ENCODE measurements at places on chromosomes 11 and 22.

DNA sequence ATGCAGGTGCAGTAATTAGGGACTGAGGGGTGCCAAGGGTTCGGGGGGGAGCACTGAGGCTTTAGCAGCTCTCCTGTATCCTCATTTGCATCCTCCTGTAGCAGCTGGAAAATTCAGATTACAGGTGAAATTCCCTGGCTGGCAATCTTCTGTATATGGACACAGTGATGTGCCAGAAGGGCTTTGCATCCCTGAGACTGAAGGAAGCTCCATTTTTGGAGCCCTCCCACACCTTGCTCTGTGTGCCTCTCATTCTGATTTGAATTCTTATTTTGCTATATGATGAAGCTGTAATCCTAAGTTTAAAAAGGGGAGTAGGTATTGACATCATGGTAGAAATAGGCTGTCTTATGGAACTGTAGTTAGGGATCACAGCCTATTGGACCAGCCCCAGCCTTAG is 46.6 kb downstream of the SCN3B start:
- DNase-seq = no peak

DNA sequence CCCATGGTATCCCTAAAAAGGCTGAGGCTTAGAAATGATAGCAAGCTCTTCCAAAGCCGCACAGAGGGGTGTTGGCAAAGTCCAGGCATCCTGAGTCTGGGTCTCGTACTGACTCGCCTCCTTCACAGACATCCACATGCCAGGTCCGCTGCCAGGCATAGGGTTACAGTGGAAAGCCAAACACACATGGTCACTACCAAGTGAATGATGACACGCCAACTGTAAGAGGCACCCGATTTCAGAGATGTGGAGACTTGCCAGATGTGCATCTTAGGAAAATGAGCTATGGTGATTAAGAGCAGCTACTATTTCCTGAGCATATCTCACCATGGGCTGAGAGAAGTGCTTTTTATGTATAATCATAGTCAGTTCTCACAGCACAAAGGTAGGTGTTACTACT is 314.9 kb downstream of the MIAT start:
- DNase-seq = no peak

DNA sequence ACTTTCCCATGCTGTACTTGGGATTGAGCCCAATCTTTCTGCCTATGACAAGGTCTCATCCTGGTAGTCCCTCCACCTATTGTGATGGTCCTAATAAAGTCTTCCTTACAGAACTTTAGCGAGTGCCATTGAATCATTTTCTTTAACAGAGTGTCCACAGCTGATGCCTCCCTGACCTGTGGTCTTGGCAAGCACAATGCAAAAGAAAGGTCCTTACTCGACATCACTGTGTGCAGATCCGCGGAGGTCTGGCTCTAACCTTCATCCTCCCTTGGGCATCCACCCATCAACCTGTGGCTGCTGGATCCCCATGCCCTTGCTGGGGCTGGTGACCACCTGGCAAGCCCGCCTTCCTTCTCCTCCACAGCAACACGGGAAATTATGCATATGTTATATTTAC is 1203.9 kb downstream of the TBC1D22A start:
- no peak for DNase-seq

- DNase-seq = no peak
Measured at GRCh38 chr22:36232715-36233401, 6.5 kb downstream of the APOL2 start.

- no peak for DNase-seq
Measured at GRCh38 chr11:30876663-30877396, 290.7 kb upstream of the MPPED2 start.

DNA sequence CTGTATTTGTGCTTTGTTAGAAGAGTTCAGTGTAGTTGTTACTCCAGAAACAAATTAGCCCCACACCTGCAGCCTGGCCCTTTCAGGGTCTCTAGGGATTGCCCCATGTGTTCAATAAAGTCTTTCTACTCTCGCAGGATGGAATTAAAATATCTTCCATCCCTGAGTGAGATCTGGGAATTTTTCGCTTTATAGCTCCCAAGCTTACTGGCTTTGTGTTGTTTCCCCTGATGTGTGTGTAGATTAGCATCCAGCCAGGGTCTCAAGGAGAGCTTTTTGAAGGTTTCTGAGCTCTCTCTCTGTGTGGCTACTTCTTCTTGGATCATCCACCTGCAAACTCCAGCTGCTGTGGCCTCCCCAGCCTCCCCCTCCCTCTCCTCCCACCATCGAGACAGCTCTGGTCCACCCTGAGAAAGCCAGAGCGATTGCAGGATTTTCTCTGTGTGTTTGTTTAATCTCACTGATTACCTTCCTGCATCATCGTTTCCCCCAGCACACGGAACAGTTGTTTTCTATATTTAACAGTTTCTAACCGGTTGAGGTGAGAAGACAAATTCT is 553.5 kb downstream of the TBC1D22A start:
- DNase-seq = no peak

Measured in NCI-H524 treated with DMSO at 0.1 percent for 48 hours (cell line).